ENCODE measurements at places on chromosomes 5 and 9.
A peak's percentile ranks its signal among the peaks of the same experiment; 100 is the strongest.

- no peak for DNase-seq
These were observed 164.8 kb upstream of the ADRA1B start for GRCh38 chr5:159751459-159751858.

DNA sequence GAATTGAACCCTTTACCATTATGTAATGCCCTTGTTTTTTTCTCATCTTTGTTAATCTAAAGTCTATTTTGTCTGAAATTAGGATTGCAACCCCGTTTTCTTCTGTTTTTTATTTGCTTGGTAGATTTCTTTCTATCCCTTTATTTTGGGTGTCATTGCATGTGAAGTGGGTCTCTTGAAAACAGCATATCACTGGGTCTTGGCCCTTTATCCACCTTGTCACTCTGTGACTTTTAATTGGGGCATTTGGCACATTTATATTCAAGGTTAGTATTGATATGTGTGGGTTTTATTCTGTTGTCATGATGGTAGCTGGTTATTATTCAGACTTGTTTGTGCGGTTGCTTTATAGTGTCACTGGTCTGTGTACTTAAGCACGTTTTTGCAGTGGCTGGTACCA is 117.4 kb upstream of the MARCHF11 start:
- DNase-seq, result no peak

DNA sequence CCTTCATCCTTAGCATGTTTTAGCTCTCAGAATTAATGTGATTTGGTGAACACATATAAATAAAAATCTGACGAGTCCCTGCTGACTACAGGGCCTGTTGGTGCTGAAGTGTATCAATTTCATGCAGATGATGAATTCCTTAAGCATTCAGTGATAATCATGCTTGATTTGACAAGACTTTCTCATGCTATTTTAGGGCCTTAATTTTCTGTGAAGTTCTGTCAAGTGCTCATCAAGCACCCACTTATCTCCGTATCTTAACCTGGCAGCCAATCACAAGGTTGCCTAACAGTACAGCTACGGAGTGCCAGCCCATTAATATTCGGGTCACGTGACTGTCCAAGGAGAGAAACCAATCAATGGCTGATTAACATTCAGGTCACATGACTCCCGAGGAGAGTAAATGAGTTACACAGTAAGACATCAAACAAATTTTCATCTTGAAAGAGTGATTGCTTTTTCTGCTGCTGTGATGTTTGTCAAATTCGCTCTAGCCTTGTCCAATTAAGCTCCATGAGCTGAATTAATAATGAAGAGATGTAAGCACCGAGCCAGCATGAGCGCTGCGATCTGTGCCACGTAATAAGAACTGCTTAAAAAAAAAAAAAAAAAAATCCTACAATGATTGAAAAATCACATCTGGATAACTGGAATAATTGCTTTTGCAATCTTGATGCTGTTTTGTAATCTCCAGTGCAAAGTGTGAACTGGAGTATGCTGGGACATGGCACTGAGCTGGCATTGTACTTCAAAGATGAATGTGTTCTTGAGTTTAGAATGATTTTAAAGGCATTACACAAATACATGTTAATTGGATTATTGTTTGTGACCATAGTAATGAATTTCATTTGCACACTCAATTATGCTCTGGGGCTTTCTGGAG is 104.3 kb upstream of the SPATA31D4 start:
- no peak for DNase-seq

DNA sequence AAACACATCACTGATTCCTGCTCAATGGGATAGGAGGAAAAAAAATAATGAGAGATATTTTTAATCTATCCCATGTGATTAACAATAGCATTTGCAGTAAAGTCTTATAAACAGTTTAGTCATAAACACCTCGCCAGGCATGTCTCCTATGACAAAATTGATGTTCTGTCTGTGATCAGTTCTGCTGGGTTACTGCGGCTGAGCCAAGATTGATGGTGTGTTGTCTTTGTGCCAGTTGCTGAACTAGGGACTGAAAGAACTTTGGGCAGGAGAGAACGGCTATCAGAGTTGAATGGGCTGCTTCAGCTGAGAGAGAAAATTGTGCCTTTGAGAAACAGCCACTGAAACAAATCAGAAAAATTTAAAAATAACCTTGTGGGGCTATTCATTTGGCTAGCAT is 37.3 kb upstream of the MAMDC2 start:
- DNase-seq, result no peak

DNA sequence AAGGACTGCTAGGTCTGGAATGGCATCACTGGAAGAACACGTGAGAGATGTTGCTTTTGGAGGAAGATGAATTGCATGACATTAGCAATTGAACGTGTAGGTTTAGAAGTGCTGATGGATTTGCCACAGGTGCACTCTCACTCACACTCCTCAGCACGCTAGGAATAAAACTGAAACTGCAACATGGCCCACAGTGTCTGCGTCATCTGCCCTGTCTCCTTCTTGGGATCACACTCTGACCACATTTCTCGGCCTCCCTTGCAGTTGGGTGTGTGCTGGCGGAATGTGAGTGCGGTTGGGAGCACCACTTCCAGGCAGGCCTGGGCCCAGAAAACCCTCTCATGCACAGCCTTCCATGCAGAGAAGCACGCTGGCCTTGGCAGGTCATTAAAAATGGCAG is 152.8 kb upstream of the LHFPL2 start:
- no peak for DNase-seq

- DNase-seq, result no peak
These were observed 61.1 kb downstream of the PSD2 start for GRCh38 chr5:139856714-139857113.

GRCh38 chr5:161925960-161926359 is 78.0 kb downstream of the GABRA1 start:
- DNase-seq, result no peak

- no peak for DNase-seq
These were observed 55.1 kb downstream of the TMEM174 start for GRCh38 chr5:73228052-73228451.

- peak; percentile 30 for DNase-seq
These were observed 48.9 kb downstream of the CXXC5 start for GRCh38 chr5:139696894-139697658.

- DNase-seq, result no peak
These were observed 24.7 kb upstream of the NUDT12 start for GRCh38 chr5:103587185-103587748.

DNA sequence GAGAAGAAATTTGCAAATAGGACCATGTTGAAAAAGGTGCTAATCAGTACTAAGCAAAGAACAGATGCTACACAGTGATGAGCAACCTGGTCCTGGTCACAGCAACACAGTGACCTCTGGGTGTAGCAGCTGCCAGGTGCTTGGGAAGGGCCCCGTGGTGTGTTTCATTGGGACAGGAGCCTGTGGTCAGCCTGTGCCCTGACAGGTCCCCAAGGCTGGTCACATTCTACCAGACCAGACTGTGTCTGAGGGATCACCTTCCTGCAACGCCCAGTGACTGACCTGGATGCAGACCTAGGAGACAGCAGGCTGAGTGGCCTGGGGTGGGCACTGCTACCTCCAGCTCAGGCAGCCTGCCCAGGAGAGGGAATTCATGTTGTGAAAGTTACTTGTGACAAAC is 54.8 kb upstream of the FAM120AOS start:
- no peak for DNase-seq

DNA sequence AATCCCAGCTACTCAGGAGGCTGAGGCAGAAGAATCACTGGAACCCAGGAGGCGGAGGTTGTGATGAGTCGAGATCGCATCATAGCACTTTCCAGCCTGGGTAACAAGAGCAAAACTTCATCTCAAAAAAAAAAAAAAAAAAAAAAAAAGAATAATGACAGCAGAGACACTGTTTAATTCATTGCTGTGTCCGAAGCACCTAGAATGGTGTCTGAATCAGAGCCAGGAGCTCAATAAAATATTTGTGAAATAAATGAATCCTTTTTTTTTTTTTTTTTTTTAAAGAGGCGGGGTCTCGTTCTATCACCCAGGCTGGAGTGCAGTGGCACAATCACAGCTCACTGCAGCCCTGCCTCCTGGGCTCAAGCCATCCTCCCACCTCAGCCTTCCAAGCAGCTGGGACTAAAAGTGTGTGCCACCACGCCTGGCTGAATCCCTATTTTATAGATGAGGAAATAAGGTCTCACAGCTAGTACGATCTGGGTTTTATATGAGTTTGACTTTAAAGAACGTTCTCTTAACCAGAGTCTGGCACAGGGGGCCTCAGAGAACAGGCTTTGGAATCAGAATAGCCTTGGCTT is 47.8 kb downstream of the THOC3 start:
- DNase-seq, result no peak

- DNase-seq, result no peak
These were observed 306.7 kb upstream of the BRINP1 start for GRCh38 chr9:119675951-119676350.

DNA sequence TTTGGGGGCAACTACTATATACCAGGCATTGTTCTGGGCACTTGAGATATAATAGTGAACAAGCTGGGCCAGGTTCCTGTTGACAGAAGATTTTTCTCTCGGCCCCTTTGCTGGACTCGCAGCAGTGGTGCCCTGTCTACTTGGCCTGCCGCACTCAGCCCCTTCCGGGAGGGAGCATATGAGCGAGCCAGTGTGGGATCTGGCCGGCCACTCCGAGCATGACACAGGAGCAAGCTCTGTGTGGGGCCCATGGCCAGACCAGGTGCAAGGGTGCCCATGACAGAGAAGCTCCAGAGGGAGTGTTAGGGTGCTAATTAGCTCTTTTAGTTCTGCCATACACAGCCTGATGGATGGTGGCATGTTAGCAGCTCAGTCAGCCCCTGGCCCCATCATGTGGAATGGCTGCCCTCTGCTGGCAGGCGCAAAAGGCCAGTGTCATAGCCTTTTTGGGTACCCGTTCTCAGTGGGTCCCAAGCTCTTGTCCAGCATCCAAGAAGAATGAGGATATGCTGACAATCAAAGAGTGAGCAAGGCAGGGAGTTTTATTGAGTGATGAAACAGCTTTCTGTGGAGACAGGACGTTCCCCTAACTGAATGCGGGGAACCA is 9.3 kb upstream of the KIF4B start:
- DNase-seq, result no peak

GRCh38 chr9:124415852-124416484 is 726 bp upstream of the PSMB7 start:
- no peak for DNase-seq

DNA sequence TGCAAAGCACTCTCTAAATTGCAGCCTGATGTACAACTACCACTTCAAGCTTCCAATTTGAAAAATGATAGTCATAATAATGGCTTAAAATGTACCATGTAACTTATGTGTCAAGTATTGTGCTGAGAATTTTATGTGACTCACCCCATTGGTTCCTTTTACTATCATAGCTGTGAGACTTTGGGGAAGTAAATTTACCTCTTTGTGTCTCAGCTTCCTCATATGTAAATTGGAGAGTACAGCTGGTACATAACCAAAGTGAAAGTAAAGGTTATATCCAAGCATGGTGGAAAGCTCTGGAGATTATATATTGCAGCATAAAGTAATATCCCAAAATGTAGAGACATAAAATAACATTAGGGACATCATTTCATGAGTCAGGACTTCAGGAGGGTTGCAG is 2200.4 kb upstream of the C9orf72 start:
- no peak for DNase-seq

DNA sequence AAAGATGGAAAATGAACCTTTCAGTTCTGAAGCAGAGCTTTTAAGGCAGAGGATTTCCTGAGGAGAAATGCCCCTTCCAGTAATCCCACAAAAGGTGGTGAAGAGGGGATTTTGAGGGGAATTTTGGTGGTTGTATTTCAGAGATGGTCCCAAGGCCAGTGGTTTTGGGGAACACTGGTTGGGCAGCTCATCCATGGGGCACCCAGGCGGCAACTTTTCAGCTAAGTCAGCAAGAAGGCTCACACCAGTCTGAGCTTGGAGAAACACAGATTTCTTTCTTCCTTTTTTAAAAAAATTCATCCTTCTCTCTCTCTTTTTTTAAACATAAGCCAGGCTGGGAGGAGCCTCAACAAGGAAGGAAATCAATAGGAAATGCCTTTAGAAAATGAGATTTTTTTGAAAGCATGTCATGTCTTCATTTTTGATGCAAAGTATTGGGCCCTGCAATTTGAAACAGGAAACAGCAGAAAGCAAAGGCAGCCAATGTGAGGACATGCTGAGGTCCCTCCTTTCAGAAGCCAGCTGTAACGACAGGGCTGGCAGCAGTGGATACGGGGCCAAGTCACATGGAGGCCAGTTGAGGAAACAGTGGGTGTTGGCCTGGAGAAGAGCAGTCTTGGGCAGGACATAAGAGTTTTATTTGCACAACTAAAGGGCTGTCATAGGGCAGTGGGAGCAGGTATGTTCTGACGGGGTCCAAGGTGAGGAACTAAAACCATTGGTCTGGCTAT is 155.3 kb upstream of the KLF4 start:
- no peak for DNase-seq

All from NCI-H1048 (cell line).